Aorta (tissue), 5 donors: ENCODE measurements at places on chromosomes 16 and 17. TPM values are rescaled to one million over a fixed set of nuclear protein-coding genes. Genes with fewer than 3 reads are reported as not detected.

Gene FAM171A2
- polyA plus RNA-seq = not detected

Gene TAC4
- not detected for polyA plus RNA-seq

Gene SERPINF2
- 0.13 TPM for polyA plus RNA-seq

- H3K4me1 ChIP-seq = peaks cover 3% of the 10 kb centered on the region
- no peak overlapping the region for H3K27ac ChIP-seq
- no peak overlapping the region for H3K4me3 ChIP-seq
- no peaks in the 10 kb centered on the region for H3K27me3 ChIP-seq
These were observed 140.1 kb downstream of the CCDC182 start for GRCh38 chr17:57604771-57605674.

DNA sequence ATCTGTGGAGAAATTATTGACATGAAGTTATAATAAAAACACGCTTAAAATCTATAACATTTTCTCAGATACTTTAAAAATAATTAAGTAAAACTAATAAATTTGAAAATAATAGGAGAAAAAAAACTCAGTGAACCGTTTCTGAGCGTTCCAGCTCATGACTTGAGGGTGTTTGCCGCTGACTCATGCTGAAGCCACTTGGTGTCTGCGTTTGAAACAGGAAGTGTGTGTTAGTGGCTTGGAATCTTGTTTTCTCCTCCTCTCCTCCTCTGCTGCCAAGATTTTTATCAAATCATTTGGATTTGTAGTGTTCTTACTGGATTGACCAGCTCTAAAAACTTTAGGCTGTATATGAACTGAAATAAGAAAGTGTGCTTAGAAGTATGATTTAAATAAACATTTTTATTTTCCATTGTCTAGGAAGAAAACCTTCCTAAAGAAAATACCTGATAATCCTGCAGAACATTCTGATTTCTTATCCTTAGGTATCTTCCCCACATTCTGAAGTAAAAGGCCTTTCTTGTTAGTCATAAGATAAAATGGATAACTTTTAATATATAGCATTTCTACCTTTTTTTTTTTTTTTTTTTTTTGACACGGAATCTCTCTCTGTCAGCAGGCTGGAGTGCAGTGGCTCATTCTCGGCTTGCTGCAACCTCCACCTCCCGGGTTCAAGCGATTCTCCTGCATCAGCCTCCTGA is 30.8 kb downstream of the USP10 start:
- no peak overlapping the region for H3K4me3 ChIP-seq
- H3K36me3 ChIP-seq = no peaks in the 10 kb centered on the region
- no peak overlapping the region for H3K27ac ChIP-seq
- DNase-seq = no peak

DNA sequence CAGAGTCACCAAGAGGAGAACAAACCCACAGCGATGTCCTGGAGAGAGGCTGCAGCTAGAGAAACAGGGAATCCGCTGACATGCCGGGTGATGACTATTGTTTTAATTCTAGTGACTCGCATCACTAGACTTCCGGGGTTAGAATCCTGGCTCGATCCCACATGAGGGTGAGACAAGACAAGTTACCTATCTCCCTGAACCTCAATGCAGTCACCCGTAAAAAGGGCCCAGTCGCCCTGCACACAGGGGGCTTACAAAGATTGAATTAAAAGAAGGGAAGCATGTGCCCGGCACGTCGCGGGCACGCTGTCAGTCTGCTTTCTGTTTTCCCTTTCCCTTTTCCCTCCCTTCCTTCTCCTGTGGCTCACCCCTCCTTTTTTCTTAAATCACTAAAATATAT is 212.9 kb upstream of the FOXF1 start:
- no peak overlapping the region for H3K27ac ChIP-seq
- H3K27me3 ChIP-seq = peaks cover 4% of the 10 kb centered on the region
- H3K4me3 ChIP-seq = no peak overlapping the region
- DNase-seq = no peak

- no peak for DNase-seq
- H3K4me3 ChIP-seq = no peak overlapping the region
- H3K4me1 ChIP-seq = no peaks in the 10 kb centered on the region
- no peaks in the 10 kb centered on the region for H3K36me3 ChIP-seq
- no peaks in the 10 kb centered on the region for H3K27me3 ChIP-seq
- H3K27ac ChIP-seq = no peak overlapping the region
These were observed 44.9 kb upstream of the KDM6B start for GRCh38 chr17:7789131-7789530.

- H3K27ac ChIP-seq = no peak overlapping the region
- no peaks in the 10 kb centered on the region for H3K36me3 ChIP-seq
- no peak for DNase-seq
- no peak overlapping the region for H3K4me3 ChIP-seq
- H3K4me1 ChIP-seq = no peaks in the 10 kb centered on the region
These were observed 63.1 kb downstream of the PCTP start for GRCh38 chr17:55813944-55814343.

- no peak for DNase-seq
- H3K36me3 ChIP-seq = no peaks in the 10 kb centered on the region
- no peak overlapping the region for H3K4me3 ChIP-seq
- H3K4me1 ChIP-seq = no peaks in the 10 kb centered on the region
- no peak overlapping the region for H3K27ac ChIP-seq
- no peaks in the 10 kb centered on the region for H3K27me3 ChIP-seq
These were observed 486.0 kb downstream of the KCNJ2 start for GRCh38 chr17:70655176-70655958.

- no peaks in the 10 kb centered on the region for H3K4me1 ChIP-seq
- no peaks in the 10 kb centered on the region for H3K27me3 ChIP-seq
- no peak for DNase-seq
- no peak overlapping the region for H3K27ac ChIP-seq
These were observed 124.3 kb upstream of the MED13 start for GRCh38 chr17:62189377-62189776.

DNA sequence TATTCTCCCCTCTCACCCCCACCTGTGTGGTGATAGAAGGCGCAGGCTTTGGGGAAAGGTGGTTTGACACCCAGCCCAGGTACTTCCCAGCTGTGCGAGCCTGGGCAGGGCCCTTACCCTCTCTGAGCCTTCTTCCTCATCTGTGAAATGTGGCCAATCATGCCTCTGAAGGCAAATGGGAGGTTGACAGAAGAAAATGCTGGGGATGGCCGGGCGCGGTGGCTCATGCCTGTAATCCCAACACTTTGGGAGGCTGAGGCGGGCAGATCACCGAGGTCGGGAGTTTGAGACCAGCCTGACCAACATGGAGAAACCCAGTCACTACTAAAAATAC is 43.7 kb downstream of the CRISPLD2 start:
- H3K27ac ChIP-seq = no peak overlapping the region
- no peaks in the 10 kb centered on the region for H3K36me3 ChIP-seq
- no peak for DNase-seq
- no peaks in the 10 kb centered on the region for H3K27me3 ChIP-seq
- H3K4me3 ChIP-seq = no peak overlapping the region
- no peaks in the 10 kb centered on the region for H3K4me1 ChIP-seq

- DNase-seq = no peak
- H3K27me3 ChIP-seq = no peaks in the 10 kb centered on the region
- no peaks in the 10 kb centered on the region for H3K4me1 ChIP-seq
- H3K4me3 ChIP-seq = peak overlapping the region; percentile 65
- no peaks in the 10 kb centered on the region for H3K36me3 ChIP-seq
These were observed 1.2 kb downstream of the RNF167 start for GRCh38 chr17:4941319-4941610.

GRCh38 chr17:78232859-78233173 is 1.4 kb downstream of the TMEM235 start:
- no peaks in the 10 kb centered on the region for H3K27me3 ChIP-seq
- H3K4me3 ChIP-seq = no peak overlapping the region
- no peak overlapping the region for H3K27ac ChIP-seq
- H3K4me1 ChIP-seq = no peaks in the 10 kb centered on the region
- H3K36me3 ChIP-seq = no peaks in the 10 kb centered on the region

DNA sequence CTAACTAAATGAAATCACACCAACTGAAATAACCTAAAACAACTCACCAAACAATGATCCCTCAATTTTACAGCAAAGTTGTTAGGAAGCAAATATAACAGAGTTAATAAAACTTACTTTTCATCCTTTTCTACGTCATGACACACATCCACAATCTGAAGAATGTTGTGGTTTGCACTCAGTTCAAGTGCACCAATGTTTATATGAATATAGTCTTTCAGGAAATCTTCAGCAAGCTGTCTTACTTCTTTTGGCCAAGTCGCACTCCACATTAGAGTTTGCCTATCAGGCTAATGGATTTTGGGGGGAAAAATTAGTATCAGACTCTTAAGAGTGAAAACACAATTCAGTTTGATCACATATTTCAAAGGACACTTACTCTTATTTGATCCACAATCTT is 3.3 kb downstream of the DDX5 start:
- H3K36me3 ChIP-seq = peaks cover 12% of the 10 kb centered on the region
- no peaks in the 10 kb centered on the region for H3K4me1 ChIP-seq
- H3K27ac ChIP-seq = no peak overlapping the region
- DNase-seq = no peak
- H3K27me3 ChIP-seq = no peaks in the 10 kb centered on the region
- no peak overlapping the region for H3K4me3 ChIP-seq

- no peaks in the 10 kb centered on the region for H3K36me3 ChIP-seq
- no peak overlapping the region for H3K4me3 ChIP-seq
- no peaks in the 10 kb centered on the region for H3K4me1 ChIP-seq
- no peaks in the 10 kb centered on the region for H3K27me3 ChIP-seq
These were observed 61.5 kb upstream of the CDH5 start for GRCh38 chr16:66304961-66305360.

GRCh38 chr17:78144147-78144719 is 2.0 kb upstream of the C17orf99 start:
- no peak overlapping the region for H3K4me3 ChIP-seq
- H3K27ac ChIP-seq = no peak overlapping the region
- no peaks in the 10 kb centered on the region for H3K27me3 ChIP-seq
- no peaks in the 10 kb centered on the region for H3K36me3 ChIP-seq
- peak; percentile 92 for DNase-seq
- no peaks in the 10 kb centered on the region for H3K4me1 ChIP-seq
